ENCODE measurements at places on chromosomes 3 and 15.

- no peak for DNase-seq
Measured at GRCh38 chr3:127717357-127718244, 44.8 kb downstream of the ABTB1 start.

DNA sequence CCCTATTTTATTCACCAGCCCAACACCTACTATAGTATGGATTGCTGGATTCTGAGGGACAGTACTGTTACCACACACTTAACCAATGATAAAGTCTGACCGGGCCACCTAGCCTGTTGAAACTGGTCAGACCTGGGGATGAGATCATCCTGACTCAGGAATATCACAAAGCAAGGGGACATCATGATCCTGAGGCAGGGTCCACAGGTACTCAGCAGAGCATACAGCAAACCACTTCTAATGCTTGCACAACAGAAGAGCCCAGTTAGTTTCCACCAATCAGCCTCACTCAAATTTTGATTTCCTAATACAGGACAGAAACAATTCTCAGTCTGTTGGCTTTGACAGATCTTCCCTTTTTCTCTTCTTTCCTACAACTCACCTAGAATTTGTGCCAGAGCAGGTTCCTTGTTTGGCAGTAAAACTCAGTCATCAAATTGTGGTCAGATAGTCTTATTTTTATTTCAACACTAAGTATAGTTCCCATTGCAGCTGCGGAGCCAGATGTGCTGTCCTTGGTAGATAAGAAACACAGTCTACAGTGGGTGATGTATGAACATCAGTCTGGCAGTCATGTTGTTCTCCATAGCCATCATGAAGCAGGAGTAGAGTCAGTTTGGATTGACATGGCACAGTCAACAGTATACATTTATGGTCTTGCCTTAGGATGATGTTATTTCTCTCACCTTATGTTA, 90.1 kb upstream of the PRR23C start:
- DNase-seq: no peak

DNA sequence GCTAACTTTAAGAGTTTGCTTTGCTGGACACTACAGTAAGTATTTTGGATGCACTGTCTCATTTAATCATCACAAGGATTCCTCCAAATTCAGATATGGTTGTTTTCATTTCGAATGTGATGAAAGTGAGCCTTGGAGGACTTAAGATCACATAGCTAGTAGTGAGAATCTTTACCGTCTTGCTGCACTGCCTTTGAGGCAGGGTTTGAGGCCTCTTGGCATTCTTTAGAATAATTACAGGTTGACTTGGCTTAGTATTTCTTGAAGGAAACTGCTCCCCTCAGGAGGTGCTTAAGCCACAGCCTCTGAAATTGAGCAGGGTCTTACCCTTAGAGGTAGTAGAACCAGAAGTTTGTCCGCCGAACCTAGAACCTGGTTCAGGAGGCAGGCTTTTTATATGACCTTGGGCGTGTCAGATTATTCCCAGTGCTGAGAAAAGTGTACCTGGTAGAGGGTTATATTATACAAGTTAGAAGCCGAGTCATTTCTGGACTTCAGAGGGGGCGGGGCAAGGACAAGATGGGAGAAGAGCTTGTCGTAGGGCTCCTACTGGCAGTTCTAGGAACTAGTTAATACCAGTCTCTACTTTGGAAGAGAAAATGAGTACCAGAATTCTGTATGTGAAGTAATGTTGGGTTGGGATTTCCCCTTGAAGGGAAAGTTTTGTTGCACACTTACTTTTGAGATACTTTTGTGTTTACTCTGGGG, 1.1 kb downstream of the TFG start:
- no peak for DNase-seq

DNA sequence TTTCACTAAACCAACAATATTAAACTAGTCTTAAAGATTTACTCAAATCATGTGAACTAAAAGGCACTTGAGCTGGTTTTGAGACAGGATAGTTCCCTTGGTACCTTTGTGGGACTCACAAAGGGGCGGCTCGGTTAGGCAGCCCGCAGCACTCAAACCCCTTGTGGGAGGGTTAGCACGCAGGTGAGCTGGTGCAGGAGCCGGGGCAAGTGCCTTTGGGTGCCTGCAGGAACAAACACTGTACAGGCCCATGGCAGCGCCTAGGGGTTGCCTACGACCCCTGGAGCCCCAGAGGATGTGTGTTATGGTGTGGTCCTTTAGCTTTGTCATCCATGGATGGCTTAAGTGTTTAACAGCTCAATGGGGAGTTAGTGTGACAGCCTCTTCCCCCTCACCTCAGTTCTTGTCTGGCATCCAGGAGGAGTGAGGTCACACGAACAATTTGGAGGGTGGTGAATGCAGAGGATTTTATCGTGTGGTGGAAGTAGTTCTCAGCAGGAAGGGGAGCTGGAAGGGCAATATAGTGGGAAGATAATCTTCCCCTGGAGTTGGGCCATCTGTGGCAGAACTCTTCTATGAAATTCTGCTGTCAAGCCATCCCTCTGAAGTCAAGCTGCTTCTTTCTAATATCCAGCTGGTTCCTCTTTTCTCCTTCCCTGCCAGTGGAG, 470.9 kb downstream of the RBMS3 start:
- no peak for DNase-seq

DNA sequence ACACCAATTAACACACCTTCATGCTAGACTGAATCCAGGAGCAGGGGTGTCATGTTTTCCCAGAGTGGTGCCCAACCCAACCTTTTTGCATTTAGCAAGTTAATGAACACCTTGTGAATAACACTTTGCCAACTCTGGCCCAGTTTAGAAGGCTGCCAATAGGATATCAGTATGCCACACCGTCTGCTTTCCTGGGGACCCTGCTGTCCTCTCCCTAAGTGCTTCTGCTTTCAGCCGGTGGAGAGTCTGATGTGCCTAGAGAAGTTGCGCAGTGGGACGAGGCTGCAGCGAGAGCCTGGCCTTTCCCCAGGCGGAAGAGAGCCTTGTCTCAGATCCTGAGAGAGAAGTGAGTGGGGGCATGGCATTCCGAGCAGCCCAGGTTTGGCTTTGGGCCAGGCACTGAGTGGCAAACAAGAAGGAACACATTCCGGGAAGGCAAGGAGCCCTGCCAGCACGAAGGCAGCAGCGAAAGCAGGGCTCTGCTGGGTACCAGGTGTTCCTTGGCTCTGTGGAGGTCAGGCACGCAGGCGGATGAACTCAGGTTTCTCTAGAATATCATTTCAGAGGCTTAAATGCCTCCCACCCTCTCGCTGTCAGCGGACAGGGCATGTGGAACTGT, 36.9 kb downstream of the SENP8 start:
- no peak for DNase-seq

- no peak for DNase-seq
Measured at GRCh38 chr15:63449731-63450130, 54.7 kb upstream of the USP3 start.

Data from NK-92 treated with Interleukin-12 subunit alpha and Interleukin-12 subunit beta, amount 100 ng/mL, for 24 hours (cell line).